ENCODE measurements at places on chromosomes 1 and 21. TPM values are rescaled to one million over a fixed set of nuclear protein-coding genes. Genes with fewer than 3 reads are reported as not detected.

DNA sequence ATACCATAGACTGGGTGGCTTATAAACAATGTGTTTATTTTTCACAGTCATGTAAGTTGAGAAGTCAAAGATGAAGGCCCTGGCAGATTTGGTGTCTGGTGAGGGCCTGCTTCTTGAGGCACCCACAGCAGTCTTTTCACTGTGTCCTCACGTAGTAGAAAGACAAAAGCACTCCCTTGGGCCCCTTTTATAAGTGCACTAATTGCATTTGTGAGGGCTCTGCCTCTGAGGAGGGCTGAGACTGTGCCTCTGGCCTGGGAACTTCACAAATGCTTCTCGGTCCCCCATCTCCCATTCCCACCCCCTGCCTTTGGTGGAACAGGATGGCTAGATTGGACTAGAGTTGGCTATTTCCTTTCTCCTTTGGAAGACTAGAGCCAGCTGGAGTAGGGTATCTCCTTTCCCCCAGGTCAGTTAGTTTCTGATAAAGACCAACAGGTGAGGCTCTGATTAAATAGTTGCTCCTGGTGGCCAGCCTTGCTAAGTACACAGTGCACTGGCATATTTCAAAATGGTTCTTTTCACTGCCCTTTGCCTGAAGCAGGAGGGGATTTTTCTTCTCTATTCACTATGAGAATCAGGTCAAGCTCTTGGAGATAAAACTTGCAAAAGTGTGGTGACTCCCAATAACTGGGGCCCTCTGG lies 82.9 kb downstream of the PLPPR4 start:
- DNase-seq: no peak

GRCh38 chr1:56199956-56200355 lies 379.4 kb downstream of the PLPP3 start:
- no peak for DNase-seq

GRCh38 chr1:28291711-28292110 lies 32.4 kb downstream of the SESN2 start:
- no peak for DNase-seq

GRCh38 chr21:34850166-34850690 lies 181.4 kb downstream of the CLIC6 start:
- no peak for DNase-seq

The CEP350 gene
- 45.1 TPM for total RNA-seq

The MASP2 gene
- not detected for total RNA-seq

- DNase-seq: no peak
Observed at GRCh38 chr1:182279302-182279701, 112.3 kb downstream of the GLUL start.

The NBPF1 gene
- total RNA-seq: 20.3 TPM

The NFASC gene
- 0.06 TPM for total RNA-seq

The CDC7 gene
- 2.7 TPM for total RNA-seq

DNA sequence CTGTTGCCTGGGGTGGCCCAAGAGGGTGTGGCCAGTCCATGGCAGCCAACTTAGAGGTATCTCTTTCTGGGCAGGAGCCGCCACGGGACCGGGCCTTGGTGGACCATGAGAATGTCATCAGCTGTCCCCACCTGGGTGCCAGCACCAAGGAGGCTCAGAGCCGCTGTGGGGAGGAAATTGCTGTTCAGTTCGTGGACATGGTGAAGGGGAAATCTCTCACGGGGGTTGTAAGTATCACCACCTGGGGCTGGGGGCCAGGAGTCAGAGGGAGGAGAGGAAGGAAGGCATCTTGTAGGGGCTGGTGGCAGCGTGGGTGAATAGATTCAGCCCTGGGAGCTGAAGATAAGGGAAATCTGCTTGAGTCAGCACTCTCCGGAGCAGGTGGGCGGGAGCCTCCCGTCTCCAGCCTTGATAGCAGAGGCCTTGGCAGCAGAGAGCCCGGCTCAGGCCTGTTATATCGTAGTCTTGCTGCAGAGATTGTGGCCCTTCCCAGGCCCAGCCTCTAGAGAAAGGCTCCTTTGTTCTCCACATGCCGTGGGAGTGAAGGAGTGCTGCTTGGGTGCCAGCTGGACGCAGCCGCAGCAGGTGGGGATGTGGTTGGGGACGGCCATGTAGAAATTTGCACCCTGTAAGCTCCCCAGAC lies 25.4 kb downstream of the PHGDH start:
- no peak for DNase-seq

DNA sequence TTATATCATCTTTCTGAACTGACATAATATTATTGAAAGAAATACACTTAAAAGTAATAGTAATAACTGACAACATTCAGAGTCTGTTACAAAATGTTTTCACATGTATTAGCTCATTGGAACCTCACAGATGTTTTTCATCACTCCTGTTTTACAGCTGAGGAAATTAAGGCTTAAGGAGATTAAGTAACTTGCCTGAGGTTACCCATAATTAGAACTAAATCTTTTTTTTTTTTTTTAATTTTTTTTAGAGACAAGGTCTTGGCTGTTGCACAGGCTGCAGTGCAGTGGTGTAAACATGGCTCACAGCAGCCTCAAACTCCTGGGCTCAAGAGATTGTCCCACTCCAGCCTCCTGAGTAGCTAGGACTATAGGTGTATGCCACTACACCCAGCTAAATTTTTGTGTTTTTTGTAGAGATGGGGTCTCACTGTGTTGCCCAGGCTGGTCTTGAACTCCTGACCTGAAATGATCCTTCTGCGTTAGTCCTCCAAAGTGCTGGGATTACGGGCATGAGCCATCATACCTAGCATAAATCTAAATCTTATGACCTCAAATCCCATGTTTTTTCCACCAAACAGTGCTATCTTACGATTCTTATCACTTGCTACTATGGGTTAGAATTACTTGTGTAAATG lies 64.7 kb upstream of the MACF1 start:
- no peak for DNase-seq

The C1orf21 gene
- total RNA-seq: 28.1 TPM

DNA sequence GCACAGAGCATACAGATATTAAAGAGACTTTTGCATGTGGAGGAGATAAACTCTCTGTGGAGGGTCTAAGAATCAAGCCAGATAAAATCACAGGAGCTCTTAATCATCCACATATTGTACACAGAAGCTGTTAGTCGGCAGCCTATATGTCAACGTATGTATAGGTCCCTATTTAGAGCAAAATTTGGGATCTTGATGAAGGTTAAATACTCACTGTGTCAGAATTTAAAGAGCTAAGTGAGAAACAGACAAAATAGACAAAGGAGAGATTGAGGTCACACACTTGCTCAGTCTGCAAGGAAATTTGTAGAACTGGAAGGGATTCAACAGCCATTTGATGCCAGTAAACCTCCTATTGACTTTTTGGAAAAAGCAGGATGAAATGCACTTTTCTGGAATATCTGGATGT lies 4.1 kb upstream of the IRF2BP2 start:
- DNase-seq: no peak

GRCh38 chr21:31573217-31573616 lies 86.3 kb upstream of the SOD1 start:
- no peak for DNase-seq

DNA sequence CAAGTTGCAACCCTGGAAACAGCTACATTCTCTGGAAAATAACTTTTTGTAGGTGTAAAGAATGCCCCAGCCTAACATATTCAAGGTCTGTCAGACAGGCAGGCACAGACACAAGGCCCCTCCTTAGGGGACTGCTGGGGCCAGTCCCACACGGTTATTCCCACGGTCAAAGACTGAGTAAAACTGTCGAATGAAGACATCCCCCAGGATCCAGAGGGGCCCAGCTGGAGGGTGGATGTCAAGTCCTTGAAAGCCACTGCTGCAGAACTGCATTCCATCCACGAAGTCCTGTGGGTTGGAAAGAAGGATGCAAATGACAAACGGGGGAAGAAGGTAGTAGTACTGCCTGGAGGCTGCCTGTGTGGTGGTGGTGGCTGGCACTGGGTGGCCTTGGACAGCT lies 6.9 kb upstream of the RAB7B start:
- no peak for DNase-seq

The MYOG gene
- total RNA-seq: not detected

GRCh38 chr1:157313240-157313807 lies 175.1 kb upstream of the ETV3 start:
- DNase-seq: no peak

The CYP4A11 gene
- total RNA-seq: not detected

The SPATA6 gene
- total RNA-seq: 3.1 TPM

GRCh38 chr1:33331444-33332356 lies 10.8 kb upstream of the A3GALT2 start:
- DNase-seq: no peak

The HMCN1 gene
- total RNA-seq: 9.2 TPM

- DNase-seq: no peak
Observed at GRCh38 chr1:82445827-82446226, 645.1 kb downstream of the ADGRL2 start.

DNA sequence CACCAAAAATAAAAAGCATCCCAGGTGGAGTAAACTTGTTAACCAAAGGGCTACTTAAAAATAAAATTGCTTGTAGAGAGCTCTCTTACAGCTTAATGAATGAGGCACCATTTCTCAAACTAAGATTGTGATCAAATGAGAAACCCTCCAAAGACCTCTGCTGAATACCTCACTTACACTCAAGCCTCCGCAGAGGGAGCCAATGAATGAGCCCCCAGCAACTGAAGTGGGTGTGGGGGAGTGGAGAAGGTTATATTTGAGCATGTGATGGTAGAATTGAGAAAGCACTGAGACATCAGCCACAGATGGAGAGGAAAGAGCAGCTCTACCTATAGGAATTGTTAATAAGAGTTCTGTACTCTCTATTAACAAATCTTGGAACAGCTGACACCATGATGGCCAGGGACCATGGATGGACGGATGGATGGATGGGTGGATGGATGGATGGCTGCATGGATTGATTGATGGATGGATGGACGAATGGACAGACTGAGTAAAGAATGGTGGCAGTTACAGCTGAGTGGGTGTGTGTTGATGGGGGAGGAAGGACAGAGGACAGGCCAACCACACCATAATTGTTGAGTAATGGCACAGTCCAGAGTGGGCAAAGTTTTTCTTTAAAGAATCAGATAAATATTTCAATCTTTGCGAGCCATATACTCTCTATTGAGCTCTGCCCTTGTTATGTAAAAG lies 20.3 kb upstream of the TIAM1 start:
- no peak for DNase-seq

The MSH4 gene
- total RNA-seq: not detected

The MAB21L3 gene
- not detected for total RNA-seq

DNA sequence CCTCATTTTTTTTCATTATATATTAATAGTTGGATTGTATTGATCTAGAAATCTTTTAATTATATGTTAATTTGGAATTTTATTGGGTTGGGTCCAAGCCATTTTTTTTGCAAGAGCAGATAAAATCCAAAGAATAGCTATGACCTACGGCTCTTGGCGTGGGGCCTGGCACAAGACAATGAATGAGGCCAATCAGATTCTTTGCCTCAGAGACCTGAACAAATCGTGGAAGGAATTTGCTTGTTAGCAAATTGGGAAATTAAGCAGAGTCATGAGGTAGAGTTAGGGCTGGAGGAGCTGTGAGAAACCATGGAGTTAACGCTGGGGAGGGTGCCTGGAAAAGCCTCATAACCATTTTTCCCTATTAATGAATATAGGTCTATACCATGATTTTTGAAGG lies 40.1 kb downstream of the CAMSAP2 start:
- no peak for DNase-seq

DNA sequence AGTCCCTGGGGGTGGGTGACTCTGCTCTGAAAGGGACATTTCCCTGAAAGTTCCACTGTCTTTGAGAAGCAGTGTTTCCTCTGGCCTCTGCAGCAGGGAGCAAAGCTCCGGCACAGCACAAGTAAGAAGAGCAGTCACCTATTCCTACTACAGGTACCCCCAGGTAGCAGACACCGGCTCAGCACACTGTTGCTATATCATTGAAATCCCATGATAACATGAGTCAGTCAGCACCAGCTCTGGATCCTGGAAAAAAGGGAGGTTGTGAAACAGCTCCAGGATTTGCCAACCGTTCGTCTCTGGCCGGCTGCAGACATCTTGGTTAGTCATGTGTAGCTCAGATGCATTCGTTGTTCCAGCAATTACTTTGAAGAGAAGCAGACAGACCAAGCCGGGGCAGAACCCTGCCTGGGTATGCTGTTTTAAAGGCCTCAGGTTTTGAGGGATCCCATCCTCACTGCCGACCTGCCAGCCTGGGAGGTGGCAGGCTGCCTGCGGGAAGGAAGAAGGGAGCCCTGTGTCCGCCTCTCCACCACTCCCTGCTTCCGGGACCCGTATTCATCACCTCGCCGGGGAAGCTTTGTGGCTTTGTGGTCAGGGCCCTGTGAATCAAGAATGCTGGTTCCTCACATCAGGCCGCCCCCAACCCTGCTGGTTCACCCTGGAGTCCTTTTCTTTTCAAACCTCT lies 139.2 kb downstream of the CLIC6 start:
- DNase-seq: no peak

DNA sequence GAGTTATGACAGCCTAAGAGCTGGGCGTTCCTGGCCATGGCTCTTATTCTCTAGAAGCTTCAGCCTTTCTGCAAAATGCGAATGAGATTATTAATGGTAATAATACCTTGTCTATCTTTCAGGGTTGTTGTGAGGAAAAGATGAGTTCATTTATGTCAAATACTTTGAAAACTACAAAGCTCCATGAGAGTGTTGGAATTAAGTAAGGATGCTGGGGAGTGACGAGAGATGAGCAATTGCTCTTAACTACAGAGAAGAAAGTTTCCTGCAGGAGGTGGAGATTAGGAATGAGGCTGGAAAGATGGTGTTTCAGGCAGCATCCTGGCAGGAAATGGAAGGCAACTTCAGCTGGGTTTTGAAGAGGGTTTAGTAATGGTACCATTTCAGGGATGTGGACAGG lies 124.2 kb downstream of the CACNA1E start:
- DNase-seq: no peak

- DNase-seq: no peak
Observed at GRCh38 chr21:41612674-41613532, 104.9 kb upstream of the TMPRSS2 start.

The ZBTB8A gene
- total RNA-seq: 10.4 TPM

DNA sequence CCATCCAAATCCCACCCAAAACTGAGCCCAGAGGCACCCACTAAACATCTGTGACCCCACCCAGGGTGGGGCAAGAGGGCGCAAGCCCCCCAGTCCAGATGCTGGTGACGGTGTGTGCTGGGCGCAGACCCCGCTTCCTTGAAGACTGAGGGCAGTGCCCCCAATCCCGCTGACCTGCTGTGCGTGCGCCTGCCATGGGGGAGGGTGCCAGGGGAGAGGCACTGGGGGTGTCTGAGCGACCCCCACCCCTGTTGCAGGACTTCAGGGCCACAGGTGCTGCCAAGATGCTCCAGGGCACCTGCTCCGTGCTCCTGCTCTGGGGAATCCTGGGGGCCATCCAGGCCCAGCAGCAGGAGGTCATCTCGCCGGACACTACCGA lies 13.3 kb downstream of the COL6A2 start:
- no peak for DNase-seq

GRCh38 chr1:226734611-226735153 lies 4.4 kb downstream of the ITPKB start:
- no peak for DNase-seq

Measured in glomerular endothelial cell (primary cell).